ENCODE measurements at places on chromosomes 12 and 14.

DNA sequence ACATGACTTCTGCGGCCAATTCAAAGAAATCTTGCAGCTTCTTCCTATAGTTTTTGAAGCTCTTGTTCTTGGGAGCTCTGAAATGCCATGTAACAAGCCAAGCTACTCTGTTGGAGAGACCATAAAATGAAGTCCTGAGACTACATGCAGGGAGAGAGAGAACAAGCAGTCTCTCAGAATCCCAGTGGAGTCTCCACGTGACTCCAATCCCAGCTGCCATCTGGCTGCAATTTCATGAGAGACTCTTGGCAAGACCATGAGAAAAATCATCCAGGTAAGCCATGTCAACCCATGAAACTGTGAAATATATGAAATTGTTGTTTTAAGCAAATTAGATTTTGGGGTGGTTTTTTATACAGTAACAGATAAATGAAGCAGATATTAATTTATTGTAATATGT is 54.4 kb downstream of the KLRG1 start:
- ATAC-seq = no peak

GRCh38 chr14:44928793-44929192 is 33.0 kb downstream of the KLHL28 start:
- peak; percentile 77 for ATAC-seq

GRCh38 chr12:79547735-79548609 is 142.8 kb downstream of the PAWR start:
- ATAC-seq = no peak

DNA sequence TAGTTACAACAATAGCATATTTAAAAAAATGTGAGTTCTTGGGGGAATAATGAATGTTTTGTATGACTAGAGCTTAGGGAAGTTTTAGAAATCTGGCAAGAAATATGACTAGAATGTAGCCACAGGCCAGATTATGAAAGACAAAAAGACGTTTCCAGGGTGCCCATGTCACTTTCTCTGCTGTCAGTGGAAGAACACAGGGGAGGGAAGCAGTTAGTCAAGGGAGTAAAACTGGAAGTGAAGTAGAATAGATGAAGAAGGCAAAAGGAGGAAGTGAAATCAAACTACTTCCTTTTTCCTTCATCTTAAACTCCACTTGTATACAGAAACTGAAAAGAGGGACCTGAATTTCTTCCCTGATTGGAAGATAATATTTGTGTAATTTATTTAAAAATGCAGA is 81.2 kb upstream of the ATP2B1 start:
- no peak for ATAC-seq

DNA sequence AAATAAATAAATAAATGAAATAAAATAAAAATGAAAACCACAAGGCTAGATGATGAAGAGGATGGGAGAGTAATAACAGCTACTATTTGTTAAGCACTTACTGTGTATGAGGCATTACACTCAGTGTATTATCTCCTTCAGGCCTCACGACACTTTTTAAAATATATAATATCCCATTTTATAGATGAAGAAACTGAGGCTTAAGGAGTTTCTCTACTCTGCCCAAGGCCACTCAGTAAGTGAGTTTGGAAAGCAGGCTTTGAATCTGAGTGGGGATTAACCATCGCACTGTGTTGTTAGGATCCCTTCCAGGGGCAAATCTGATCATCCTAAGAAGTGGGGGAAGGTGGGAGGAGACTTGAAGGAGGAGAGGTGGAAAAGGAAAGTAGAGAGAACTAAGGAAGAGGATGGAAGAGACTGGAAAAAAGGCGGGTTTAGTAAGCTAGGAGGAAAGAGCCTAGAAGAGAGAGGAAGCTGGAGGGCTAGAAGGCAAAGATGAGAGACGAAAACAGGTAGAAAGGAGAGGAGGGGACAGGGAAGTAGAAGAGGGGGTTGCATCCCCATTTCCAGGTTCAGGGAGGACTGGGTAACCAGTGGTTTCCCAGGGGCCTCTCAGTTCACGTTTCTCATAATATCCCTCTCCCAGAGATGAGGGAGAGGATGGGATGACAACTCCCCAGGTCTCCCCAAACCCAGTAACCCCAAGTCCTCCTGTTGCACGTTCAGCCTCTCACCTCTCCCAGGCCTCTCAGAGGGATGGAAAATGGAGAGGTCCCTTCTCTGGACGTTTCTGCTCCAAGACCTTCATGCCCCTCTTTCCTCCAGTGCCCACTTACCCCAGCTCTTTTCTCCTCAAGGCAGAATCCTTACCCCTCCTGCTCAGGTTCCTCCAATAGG is 1.7 kb downstream of the STAT6 start:
- no peak for ATAC-seq

- no peak for ATAC-seq
These were observed 58.6 kb downstream of the FBRSL1 start for GRCh38 chr12:132548430-132549058.

DNA sequence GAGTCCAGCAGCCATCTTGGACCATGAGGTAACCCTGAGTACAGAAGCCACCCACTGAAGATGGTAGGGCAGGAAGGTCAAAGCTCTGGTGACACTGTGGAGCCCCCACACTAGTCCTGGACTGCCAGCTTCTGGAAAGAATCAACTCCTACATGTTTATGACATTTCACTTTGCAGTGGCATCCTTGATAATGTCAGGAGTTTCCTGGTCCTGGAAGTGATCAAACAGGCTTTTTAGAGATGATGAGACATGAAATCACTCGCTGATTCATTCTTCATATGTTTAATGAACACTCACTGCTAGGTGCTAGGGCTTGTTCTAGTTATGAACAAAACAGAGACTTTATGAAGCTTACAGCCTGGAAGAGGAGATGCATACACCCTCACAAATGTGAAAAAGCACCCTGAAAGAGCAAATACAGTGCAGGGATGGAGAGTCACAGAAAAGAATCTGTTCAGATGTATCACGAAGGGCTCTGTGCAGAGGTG is 15.8 kb upstream of the HNF1A start:
- peak; percentile 74 for ATAC-seq

DNA sequence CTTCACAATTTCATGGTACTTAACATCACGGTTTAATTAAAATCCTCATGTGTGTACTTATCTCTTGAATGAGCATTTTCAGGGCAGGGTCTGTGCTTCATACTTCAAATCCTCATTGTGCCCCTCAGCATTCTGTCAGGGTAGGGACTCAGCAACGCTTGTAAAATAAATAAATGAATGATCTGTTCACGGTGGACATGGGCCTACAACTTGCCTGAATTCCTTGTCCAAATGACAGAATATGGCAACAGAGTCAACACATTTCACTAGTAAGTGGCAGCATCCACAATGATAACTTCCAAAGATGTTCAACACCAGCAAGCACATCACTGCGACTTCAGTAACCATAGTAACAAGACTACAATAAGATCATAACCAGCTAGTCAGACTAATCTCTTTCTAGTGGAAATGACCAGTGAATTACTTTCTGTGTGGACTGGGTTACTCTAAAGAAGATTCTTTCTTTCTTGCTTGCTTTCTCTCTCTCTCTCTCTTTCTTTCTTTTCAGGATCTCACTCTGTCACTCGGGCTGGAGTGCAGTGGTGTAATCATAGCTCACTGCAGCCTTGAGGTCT is 14.5 kb upstream of the GNPTAB start:
- peak; percentile 9 for ATAC-seq

GRCh38 chr12:4769073-4769472 is 48.9 kb downstream of the GALNT8 start:
- ATAC-seq = no peak

DNA sequence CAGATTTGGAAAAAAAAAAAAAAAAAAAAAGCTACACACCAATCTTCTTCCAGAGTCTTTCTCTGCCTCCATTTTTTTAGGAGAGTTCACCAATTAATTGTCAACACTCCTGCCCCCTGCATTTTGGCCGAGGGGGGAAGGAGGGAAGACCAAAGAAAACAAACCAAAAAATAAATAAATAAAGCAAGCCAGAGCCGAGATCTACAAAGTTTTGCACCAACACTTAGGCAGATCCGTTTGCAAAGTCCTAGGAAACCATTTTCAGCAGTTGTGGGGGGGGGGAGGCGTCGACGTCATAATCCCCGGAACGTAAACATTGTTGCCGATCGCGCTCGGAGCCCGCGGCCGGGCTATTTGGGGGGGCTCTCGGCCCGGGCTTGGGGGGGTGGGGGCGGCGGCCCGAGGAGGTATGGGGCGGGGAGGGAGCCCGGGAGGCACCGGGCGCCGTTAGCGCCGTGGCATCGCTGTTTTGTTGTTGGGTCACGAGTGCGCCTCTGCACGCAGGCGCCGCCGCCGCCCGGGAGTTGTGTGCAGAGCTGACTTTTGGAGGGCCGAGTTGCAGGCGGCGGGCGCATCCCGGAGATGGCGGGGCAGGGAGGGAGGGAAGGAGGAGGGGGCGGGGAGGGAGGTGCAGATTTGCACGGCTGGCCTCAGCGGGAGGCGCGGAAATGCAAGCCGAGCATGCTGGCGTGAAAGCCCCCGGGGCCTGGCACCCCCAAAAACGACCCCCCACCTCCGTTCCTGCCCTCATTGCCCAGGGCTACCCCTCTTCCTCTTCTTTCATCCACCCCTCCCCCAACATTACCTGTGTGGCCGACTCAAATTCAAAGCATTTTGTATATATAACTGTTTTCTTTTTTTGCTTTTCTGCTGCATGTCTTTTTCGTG is 598 bp downstream of the KDM2B start:
- peak; percentile 75 for ATAC-seq

DNA sequence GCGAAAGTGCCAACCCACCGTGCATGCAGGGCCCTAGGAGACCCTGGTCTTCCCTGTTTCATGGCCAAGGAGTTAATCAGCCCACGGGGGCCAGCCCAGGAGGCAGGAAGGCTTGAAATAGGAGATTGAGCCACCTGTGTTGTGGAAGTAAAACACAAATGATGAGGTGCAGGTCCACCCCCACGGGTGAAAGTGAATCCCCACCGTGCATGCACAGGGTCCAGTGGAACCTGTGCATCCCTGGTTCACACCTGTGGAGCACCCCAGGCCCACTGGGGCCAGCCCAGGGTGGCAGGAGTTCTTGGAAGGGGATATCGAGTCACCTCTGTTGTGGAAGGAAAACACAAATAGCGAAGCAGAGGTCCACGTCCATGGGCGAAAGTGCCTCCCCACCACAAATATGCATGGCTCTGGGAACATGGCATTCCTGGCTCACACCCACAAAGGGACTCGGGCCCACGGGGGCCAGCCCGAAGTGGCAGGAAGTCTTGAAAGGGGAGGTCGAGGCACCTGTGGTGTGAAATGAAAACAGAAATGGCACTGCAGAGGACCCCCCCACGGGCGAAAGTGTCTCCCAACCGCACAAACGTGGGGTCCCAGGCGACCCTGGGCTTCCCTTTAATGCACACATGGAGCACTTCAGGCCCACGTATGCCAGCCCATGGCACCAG is 381.5 kb downstream of the ALG10 start:
- no peak for ATAC-seq

DNA sequence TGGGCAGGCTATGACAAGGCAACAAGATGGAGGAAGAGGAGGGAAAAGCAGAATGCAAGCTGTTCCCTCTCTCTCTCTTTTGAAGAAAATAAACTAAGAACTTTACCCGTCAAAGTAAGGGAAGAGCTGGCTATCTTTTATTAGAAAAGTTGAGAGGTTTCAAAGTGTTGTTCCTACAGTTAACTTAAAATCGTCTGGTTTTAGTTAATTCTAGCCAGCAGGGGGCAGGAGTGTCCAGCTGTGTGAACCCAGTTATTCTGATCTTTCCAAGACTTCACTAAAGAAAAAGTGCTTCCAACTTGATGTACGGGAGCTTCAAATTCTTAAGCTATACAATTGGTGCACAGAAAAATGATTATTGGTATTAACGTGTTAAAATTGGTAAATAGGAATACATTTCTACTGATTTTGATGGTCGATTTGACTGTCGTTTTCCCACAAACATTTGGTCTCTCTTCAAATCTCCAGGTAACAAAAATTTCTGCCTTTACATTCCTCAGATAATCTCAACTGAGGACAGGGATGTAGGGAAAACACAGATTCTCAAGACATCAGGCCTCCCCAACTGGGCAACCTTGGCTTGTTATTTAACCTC is 28.4 kb upstream of the MON2 start:
- no peak for ATAC-seq

GRCh38 chr14:87405563-87405962 is 587.4 kb downstream of the GALC start:
- ATAC-seq = no peak

GRCh38 chr14:104090071-104090748 is 4.7 kb downstream of the ASPG start:
- ATAC-seq = no peak

DNA sequence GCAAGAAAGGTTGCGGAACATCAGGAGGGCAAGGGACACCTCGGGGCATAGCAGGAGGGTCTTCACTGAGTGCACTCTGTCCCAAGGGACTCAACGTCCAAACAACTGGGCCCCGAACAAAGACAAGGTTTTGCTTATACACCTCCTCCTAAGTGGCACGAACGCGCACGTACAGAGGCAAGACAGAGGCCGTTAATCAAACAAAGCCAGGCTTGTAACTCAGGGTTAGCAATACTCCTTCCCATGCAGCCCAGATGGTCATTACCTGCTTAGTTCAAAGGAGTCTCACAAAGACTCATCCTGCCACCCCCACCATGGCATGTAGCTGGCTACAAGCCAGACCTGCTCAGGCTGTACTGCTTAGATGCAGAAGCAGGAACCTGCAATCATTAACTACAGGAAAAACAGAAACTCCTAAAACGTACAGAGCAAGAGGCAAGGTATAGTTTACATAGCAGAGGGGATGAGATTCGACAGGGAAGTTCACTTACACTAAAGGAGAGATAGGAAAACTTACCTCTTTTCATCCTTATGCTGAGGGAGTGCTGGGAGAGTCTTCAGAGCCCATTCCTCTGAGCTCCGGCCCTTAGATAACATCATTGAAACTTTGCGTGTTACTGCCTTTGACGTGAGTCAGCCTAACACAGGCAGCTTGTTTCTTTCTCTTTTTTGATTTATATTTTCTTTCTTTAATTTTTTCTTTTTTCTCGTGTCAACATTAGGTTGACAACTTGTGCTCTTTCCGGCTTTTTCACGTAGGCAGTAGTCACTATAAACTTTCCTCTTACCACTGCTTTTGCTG is 1319.1 kb downstream of the TMEM121 start:
- ATAC-seq = peak; percentile 56

- no peak for ATAC-seq
These were observed 32.0 kb downstream of the PTPN11 start for GRCh38 chr12:112450725-112451124.

DNA sequence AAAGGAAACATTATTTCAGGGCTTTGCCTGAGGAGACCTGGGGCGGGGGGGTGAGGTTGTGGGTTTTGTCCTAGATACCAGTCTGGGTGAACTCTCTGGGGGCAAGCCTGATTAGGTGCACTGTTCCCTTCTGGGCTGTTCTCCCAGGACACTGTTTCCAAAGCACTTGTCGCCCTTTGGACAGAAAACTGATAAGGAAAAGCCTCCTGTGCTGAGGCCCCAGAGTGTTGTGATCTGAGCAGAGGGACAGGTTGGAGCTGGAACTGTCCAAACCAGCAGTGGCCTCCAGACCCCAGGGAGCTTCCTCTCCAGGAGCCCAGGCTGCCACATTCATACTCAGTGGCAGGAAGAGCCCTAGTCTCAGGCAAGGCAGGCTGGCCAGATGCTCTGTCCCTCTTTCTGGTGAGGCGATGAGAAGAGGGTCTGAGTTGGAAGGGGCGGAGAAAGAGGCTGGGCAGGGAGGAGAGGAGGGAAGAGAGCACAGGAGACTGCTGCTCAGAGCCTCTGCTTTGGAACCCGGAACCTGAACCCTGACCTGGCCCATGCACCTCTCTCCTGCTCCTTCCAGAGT is 1.9 kb downstream of the GALNT16 start:
- no peak for ATAC-seq

GRCh38 chr14:41875116-41875515 is 268.4 kb downstream of the LRFN5 start:
- ATAC-seq = no peak

GRCh38 chr12:113361574-113362370 is 3.4 kb downstream of the PLBD2 start:
- ATAC-seq = no peak

GRCh38 chr12:92403210-92404175 is 257.8 kb upstream of the BTG1 start:
- peak; percentile 80 for ATAC-seq
